ENCODE measurements at places on chromosomes 1 and 21.

DNA sequence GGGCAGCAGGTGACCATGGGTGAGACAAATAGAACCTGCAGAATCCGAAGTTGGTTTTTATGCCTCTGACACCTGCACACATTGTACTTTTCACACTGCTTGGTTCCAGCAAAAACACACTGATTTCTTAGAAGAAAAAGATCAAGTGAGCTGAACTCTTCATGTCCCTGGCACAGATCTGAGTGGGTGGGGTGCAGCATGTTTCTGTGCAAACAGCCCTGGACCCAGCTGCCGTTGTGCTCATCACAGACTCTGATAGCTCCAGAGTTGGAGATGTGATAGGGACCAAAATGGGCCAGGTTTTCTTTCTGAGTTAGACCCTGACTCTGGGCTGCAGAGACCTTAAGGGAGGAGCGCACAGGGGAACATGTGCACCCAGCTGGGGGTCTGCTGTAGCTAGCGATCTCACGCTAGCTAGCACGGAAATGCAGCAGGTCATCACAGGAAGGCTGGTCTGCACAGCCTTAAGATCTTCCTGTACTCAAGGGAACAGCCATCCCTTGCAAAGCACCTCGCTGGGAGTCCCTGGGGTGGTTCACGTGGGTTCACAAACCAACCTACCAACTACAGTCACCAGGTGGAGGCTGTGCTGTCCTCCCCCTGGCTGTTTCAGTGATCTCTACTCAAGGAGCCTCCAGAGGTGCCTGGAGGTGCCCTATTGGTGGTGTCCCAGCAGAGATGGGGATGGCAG lies 291.1 kb downstream of the PTPRU start:
- DNase-seq: no peak

- no peak for DNase-seq
These were observed 90.7 kb downstream of the GALNT2 start for GRCh38 chr1:230157420-230158390.

- DNase-seq: no peak
These were observed 9.9 kb downstream of the UBXN11 start for GRCh38 chr1:26296340-26297056.

DNA sequence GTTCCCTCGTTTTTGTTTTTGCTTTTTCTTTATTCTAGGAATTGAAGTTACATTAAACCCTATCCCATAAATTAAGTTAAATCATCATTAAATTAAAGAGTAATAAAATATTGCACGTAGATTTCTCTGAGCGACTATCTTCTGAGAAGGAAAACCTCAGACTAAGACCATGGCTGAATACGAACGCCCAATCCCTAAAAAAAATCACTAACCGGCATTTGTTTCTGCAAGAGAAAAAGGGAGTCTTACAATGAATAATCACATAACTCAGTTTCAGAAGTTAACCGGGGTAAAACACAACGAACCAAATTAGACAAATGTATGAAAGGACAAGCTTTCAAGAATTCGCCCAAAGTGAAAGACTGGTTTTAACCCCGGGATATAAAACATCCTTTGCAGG lies 1.3 kb downstream of the PIK3R3 start:
- DNase-seq: no peak

DNA sequence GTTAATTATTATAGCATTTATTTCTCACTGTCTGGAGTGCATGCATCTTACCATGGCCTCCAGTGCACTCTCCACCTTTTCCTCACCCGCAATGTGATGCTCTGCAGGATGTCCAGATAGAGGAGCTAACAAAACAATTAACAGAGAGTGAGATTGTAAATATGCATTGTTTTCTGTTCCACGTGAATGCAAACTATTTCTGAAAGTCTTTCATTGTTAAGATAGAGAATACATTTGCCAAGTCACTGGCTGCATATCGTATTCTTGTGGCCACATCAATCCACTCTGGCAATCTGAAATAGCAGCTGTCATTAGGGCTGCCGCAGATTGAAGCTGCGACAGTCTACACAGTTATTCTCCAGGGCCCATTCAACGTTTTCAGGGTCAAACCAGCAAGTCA lies 143.8 kb downstream of the DUSP10 start:
- no peak for DNase-seq

DNA sequence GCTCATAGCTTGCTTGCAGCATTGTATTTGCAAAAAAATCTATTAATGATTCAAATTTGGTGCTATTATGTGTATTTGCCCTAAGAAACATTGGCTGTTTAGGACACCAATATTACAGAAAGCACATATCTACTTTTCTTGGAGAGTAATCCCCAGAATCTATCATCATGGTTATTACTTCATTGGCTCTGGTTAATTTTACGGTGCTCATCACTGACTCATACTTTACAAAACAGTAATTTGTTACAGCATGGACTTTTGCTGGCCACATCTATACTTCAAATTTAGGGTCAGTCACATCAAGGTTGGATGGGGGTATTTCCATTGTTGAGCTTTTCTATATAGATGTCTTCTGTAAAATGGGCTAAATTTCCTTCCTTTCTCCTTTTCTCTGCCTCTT lies 45.7 kb downstream of the SH3GLB1 start:
- DNase-seq: no peak

All from activated CD4-positive, alpha-beta T cell treated with anti-CD3 and anti-CD28 coated beads, Interleukin-2, Interleukin-6, amounts not matched to agents 100 ng/mL and 50 ng/mL, durations not matched to agents 16 hours and 8 hours (primary cell).